Amniotic stem cell (primary cell): ENCODE measurements at places on chromosomes 4 and X.

DNA sequence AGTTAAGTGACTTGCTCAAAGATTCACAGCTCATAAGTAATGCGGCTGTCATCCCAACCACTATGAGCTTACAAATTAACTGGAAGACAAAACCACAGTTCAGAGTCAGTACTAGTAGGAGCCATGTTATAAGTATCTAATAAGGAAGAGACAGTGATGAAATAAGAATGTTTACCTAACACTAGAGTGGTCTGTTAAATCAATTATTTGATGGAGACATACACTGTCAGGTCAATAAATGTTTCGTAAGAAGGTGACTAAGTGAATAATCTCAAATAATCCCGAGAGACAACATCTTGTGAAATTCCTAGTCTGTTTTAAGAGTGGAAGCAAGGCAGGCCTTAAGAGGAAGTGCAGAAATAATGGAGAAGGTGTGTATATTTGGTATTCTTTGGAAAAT is 25.8 kb upstream of the AMELX start:
- no peak for DNase-seq

GRCh38 chr4:173448103-173448502 is 49.2 kb upstream of the SCRG1 start:
- no peak for DNase-seq

DNA sequence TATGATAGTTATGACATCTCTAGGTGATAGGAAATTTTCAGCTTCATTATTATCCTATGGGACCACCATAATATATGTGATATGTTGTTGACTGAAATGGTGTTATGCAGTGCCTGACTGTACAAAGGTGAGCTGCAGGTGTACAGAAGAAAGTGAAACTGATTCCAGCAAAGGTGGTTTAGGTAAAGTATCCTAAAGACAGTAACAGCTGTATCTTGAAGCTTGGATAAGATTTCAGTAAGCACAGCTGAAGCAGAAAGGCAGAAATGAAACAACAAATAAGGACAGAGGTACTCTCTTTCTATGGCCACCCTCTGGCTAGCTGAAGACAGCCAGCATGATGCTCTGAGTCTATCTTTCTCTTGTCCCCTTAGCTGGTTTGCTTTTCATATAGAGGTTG is 30.0 kb upstream of the PGK1 start:
- DNase-seq = no peak

DNA sequence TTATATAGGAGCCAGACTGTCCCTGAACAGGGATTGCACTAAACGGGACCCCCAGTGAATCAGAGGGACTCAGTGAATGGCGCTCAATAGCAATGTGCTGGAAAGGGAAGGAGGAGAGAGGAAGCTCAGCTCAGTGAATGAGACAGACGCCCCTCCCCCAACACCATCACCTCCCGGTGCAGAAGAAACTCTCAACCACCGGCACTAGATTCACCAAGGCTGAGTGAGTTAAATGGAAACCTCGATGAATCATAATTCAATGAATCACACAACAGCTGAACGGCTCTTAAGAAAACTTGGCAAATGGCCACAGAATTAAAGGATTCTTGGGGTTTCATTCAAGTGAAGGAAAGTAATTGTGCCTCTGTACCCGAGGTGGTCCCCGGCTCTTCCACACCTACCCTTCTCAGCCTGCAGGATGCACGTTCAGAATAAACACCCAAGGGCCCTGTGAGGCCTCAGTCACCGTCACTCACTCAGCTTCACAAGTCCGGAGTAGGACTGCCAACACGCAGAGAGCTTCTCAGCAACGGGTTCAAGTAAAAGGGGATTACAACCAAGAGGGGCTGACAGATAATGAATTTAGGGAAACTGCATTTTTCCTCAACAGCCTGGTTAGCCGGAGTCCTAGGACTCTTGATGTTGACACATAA is 29.3 kb downstream of the CRMP1 start:
- DNase-seq = peak; percentile 75

- DNase-seq = no peak
Observed at GRCh38 chr4:81353861-81354260, 117.8 kb downstream of the RASGEF1B start.

DNA sequence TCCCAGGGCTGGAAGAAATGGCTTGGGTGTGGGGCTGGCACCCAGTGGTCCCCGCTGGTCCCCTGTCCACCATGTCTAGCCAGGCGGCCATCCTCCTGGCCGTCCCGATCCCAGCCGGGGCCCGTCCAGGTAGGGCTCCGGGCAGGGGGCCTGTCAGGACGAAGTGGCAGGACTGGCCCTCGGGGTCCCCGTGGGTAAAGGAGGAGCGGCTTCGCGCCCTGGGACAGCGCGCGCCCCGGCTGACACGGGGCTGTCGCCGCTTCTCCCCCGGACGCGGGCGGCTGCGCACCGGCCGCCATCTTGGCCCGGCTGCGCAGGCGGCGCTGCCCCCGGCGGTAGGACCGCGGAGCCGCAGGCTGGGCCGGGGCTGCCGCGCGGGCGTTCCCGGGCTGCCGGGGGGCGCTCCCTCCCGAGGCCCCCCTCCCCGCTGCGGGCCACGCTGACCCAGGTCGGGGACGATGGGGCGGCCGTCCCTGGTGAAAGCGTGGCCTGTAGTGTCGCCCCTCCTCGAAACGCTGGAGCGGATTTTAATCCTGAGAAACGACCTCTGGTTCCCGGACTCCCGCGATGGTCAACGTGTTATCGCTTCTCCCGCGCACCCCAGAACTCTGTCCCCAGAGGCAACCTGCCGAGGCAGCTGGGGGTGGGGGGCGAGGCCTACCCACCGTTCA is 60.4 kb upstream of the BCOR start:
- DNase-seq = no peak

DNA sequence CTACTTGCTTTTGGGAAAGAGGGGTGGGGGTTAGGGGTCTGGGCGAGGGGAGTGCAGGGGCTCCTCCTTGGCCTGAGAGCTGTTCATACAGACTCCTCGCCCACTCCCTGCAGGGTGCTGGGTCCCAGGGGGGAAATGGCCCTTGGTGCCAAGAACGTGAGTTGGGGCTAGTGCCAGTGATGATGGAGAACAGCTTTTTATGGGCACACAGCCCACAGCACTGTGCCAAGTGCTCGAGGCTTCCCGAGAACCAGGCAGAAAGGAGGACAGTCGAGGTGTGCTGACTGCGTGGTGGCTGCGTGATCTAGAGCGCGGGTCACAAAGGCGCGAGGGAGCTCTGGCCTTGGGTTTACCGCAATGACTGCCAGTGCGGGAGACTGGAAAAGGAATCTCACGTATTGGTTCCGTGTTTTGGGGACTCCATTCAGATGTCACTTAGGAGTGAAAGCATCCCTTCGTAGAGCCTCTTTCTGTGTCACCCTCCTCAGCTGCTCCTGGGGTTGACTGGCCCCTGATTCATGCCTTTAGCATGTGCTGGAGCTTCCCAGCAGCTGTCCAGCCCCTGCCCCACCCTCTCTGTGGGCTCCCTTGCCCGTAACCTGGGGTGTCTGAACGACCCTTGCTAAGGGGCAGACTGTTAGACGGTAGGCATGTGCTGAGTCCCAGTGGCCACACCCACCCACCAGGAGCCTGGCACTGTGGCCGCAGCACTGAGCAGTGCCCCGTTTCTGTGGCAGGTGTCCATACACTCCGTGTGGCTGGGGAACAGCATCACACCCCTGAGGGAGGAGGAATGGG is 20.9 kb upstream of the MSANTD1 start:
- DNase-seq = no peak

DNA sequence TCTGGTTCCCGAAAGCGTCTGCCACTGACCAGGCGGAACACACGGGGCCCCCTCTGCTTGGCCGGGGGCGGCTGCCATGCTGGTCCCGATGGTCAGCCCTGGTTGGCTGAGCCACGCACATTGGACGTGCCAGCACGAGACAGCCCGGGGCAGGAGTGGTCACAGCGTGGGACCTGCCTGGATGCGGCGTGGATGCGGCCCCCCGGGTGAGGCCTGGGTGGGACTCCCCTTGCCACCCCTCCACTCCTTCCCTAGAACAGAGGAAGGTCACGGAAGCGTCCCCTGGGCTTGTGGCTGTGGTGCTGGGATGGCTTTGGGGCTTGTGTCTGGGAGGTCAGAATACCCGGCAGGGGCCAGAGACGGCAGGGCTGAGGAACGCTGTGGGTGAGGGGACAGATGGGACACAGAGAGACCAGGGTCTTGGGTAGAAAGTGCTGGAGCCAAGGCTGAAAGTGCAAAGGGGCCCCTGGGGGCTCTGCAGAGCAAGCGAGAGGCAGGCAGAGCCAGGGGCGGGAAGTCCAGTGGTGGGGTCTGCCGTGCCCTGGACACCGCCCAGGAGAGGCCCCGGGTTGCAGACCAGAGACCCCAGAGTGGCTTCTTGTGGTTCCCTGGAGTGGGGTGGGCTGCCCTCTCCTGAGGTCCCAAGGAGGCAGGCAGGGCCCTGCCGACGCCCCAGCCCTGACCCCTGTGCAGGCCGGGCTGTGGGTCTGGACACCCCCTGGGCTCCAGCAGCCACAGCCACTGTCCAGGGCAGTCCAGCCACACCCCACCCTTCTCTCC is 8.6 kb upstream of the CPLX1 start:
- no peak for DNase-seq

GRCh38 chr4:8007581-8007980 is 67.9 kb upstream of the AFAP1 start:
- no peak for DNase-seq

GRCh38 chr4:100954046-100954445 is 393.3 kb downstream of the PPP3CA start:
- DNase-seq = no peak

DNA sequence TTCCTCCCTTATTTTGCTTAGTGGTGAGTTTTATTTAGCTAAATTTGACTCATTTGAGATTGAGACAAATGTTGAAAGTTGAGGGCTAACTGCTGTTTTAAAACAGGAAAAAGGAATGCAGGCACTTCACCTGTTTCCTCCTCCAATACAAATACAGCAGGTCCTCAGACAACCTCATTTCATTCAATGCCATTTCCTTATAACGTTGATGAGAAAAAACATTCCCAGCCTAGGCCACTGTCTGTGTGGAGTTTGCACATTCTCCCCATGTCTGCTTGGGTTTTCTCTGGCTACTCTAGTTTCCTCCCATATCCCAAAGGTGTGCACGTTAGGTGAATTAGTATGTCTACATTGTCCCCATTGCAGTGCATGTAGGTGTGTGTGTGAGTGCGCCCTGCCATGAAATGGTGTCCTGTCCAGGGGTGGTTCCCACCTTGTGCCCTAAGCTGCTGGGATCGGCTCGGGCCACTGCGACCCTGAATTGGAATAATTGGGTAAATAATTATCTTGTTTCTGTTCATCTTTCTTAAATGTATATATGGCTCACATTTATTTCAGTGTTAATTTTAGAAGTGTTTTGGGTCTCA is 21.9 kb downstream of the SMAD1 start:
- no peak for DNase-seq

GRCh38 chr4:129143359-129143758 is 47.4 kb downstream of the C4orf33 start:
- no peak for DNase-seq

DNA sequence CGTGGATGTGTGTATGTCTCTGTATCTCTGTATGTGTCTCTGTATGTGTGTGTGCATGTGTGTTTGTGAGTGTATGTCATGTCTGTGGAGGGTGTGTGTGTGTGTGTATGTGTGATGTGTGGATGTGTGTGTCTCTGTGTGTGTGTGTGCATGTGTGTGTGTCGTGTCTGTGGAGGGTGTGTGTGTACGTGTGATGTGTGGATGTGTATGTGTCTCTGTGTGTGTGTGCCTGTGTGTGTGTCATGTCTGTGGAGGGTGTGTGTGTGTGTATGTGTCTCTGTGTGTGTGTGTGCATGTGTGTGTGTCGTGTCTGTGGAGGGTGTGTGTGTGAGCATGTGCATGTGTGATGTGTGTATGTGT is 51.6 kb upstream of the ADRA2C start:
- DNase-seq = no peak

- DNase-seq = no peak
Observed at GRCh38 chr4:74353858-74354257, 11.1 kb upstream of the EREG start.

- DNase-seq = no peak
Observed at GRCh38 chr4:150722908-150723362, 141.0 kb downstream of the MAB21L2 start.

- no peak for DNase-seq
Observed at GRCh38 chr4:162401021-162401420, 237.2 kb upstream of the FSTL5 start.

- no peak for DNase-seq
Observed at GRCh38 chr4:187840814-187841213, 154.8 kb upstream of the ZFP42 start.
